ENCODE measurements at places on chromosomes 13 and 19.

DNA sequence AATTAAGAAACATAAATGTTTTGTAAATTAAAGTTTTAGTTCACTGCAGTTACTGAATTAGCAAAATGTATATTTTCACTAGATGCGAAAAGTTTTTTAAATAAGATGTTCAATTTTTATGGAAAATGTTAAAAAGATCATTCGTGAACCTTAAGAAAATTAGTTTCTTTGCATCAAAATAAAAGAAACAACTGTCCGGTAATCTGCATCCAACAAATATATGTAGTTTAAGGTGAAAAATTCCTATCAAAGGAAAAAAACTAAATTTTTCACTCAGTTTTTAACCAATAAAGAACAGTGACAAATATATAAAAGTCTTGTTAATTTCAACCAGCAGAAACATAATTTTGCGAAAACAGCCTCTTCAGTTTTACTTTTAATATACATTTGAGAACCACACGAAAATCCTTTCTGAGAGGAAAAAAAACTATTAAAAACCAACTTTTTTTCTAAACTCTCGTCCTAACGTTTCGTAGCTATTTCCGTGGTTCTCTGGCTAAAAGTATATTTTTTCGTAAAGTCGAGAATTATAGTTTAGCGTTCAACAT lies 64.5 kb downstream of the KCNRG start:
- ATAC-seq, result no peak

- no peak for ATAC-seq
Measured at GRCh38 chr13:27972478-27972820, 3.3 kb upstream of the CDX2 start.

DNA sequence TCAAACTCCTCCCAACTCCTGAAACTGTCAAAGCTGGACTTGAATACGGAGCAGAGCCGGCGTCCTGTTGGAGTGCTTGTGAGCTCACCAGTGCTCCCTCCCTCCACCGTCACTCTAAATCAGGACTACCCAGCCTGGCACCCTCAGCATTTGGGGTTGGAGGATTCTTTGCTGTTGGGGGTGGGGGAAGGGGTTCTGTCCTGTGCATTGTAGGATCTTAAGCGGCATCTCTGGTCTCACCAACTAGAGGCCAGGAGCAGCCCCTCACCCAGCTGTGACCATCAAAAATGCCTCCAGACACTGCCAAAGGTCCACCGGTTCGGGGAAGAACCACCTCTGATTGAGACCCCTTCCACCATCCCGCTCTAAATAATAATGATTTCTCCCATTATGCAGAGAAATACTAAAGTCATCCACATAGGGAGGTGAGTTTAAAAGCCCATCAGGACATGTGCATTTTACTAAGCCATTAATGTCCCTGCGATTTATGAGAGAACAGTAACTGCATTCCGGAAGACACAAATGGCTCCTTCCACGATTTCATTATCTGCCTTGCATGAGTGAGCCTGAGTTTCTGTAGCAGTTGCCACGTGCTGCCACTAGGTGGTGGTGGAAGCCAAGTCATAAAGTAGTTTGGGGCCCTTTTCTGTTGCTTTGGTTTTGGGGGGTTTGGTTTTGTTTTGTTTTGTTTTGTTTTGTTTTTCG lies 16.1 kb upstream of the USP29 start:
- peak; percentile 60 for ATAC-seq

GRCh38 chr13:34523406-34523805 lies 418.7 kb upstream of the NBEA start:
- no peak for ATAC-seq

DNA sequence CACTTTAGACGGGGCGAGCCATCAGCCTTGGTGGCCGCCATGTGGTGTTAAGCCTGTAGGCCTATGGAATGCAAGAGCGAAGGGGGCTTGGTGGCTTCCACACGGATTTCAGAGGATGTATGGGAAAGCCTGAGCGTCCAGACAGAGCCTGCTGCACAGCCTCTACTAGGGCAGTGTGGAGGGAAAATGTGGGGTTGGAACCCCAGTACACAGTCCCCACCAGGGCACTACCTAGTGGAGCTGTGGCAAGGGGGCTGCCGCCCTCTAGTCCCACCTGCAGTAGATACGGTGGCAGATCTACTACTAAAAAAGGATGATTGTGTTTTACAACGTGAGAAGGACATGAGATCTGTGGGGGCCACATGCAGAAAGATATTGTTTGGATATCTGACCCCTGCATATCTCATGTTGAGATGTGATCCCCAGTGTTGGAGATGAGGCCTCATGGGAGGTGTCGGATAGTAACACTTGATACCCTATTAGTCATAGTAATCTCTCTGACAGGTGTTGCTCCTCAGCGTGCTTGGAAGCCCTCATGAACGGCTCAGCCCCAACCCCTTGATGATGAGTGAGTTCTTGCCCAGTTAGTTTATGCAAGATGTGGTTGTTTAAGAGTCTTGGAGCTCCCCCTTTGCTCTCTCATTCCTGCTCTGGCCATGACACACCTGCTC lies 45.6 kb downstream of the LHFPL6 start:
- ATAC-seq, result no peak

- ATAC-seq, result no peak
Measured at GRCh38 chr13:85089186-85089585, 710.0 kb downstream of the SLITRK6 start.

DNA sequence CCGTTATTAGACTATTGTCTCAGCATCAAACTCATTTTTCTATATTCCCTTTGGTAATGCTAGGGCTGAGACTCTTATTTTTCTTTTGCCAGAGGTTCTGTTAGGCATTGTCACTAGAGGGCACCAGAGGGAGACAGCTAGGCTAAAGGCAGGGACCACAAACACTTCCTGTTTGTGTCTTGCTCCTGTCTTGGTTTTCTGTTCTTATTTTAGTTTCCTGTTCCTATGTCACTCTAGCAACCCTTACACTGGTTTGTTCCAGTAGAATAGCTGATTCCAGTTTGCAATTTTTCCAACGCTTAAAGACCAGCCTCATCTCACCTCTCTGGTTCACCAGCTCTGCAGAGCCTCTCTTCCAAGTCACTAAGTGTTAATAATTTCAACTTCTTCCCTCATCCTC lies 772.0 kb downstream of the DIAPH3 start:
- peak; percentile 92 for ATAC-seq

- no peak for ATAC-seq
Measured at GRCh38 chr13:97285221-97285955, 63.3 kb downstream of the MBNL2 start.

DNA sequence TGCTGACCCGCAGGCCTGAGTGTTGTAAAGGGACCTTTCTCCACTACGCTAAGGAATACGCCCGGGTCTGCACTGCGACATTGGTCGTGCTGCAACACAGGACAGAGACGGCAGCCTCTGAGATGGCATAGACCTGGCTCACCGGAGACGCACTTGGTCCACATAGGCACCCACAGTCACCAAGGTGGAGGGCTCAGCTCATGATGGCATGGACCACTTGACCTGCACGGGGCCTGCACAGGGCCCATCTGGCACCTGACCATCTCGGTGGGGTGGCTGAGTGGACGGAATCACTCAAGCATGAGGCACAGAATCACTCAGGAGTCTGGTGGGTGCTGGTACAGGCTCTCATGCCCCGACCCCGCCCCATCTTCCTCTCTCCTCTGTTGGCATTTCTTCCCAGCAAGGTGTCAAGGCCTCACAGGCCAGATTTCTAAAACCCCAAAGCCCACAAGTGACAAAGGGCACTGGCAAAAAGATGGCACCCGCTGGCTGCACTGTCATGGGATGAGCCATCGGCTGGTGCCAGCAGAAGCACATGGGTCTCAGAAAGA lies 45.9 kb downstream of the TSHZ3 start:
- ATAC-seq, result no peak

DNA sequence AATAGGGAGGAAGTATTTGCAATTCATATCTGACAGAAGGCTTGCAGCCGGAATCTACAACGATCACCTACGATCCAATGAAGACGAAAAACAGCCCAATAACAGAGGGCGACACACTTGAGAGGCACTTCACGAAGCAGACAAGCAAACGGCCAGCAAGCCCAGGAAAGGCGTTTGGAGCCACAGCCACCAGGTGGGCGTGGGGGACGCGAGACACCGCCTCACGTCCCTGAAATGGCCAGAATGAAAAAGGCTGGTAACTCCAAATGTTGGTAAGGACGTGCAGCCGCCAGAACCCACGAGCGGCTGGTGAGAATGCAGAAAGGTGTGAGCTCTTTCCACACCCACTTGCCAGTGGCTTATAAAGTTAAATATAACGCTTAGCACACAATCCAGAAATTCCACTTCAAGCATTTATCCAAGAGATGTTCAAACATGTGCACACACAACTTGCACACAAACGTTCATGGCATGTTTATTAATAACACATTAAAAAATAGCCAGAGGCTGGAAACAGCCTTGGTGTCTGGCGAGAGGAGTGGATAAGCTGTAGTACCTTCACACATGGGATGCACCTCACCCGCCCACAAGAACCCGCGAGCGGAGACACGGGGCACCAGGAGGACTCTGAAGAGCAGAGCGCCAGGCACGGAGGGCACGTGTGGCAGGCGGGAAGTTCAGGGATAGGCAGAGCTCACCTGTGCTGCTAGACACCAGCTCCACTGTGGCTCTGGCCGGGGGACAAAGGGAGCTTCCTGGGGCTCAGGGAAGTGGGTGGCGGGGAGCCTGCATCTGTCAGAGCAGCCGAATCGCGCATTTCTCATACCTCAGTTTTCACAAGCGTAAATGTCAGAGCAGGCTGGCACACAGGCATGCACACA lies 89.3 kb downstream of the SPACA7 start:
- no peak for ATAC-seq

GRCh38 chr13:98239162-98240076 lies 62.4 kb upstream of the RNF113B start:
- ATAC-seq, result no peak

- no peak for ATAC-seq
Measured at GRCh38 chr13:59259165-59260000, 904.3 kb downstream of the DIAPH3 start.

DNA sequence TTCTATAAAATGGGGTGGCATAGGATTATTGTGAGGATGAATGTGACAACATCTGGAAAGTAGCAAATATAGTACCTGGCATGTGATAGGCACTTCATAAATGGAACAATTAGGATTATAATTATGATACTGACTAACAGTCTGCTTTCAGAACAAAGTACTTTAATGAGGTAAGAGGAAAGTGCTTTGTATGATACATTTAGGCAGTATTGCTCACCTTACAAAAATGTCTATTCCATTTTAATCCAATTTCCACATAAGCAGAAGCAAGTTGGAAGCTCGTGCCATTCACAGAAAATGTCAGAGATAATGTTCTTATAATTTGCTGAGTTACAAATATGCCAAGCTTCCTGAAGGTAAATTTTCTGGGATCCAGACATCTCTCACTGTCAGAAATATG lies 16.9 kb upstream of the HTR2A start:
- ATAC-seq, result no peak

GRCh38 chr13:66977161-66977560 lies 253.0 kb downstream of the PCDH9 start:
- no peak for ATAC-seq

DNA sequence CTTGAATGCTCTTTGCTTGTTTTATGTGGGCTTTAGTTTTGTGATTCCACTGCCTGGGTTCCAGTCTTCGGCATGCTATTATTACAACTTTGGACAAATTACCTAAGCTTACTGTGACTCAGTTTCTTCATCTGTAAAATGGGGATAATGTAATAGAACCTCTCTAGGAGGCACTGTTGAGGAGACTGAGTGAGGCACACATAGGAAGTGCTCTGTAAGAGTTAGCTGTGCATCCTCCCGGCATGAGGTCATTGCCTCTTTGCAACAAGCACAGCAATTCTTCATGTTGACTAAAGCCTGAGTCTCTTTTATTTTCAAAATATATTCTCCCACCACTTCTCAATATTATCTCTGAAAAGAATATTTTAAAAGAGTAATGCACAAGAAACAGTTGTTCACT lies 227.4 kb downstream of the DLEU7 start:
- no peak for ATAC-seq

DNA sequence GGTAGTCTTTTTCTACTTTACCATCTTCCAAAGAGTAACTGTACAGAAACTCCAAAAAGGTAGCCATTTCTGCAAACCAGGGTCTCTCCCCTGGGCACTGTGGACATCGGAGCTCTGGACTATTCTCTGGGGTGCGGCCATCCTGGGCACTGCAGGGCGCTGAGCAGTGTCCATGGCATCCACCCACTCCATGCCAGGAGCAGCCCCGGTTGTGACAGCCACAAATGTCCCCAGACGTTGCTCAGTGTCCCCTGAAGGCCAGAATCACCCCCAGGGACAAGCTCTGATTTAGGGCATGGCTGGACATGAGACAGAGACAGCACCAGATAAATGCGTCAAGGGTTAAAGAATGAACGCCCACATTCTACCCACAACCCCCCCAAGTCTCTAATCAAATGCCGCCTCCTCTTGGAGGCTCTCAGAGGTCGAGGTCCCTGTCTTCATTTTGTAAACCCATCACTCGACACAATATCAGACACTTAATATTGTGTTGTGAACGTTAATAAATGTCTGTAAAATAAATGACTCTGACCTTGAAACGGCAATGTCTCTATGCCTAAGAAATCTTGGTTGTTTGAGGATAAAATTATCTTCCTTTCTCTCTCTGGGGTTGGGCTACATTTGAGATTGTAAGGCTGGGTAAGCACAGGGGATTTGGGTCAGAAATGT lies 8.9 kb downstream of the GNG7 start:
- ATAC-seq, result no peak

All from activated T-helper 17 cell treated with anti-CD3 and anti-CD28 coated beads, Interleukin-2, amount 50 U/mL, for 72 hours (primary cell).